Liver (tissue), 10 donors: ENCODE measurements at places on chromosomes 7 and 10.

GRCh38 chr7:27605283-27605682, 57.4 kb downstream of the HIBADH start:
- no peak for DNase-seq

- no peak for DNase-seq
Measured at GRCh38 chr7:65004575-65004974, 1.9 kb downstream of the ERV3-1 start.

GRCh38 chr7:126305671-126306070, 947.1 kb downstream of the GRM8 start:
- DNase-seq: no peak

DNA sequence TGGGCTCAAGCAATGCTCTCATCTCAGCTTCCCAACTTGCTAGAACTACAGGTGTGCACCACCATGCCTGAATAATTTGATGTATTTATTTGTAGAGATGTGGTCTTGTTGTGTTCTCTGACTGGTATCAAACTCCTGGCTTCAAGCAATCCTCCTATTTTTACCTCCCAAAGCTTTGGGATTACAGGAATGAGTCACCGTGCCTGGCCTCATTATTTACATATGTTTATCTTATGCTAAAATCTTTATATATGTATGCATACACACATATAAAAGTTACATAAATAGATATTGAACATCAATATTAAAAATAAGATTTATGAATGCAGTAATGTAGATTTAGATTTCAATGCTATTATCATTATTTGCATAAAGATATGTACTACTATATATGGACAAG, 1634.5 kb upstream of the LRRTM3 start:
- DNase-seq: no peak

DNA sequence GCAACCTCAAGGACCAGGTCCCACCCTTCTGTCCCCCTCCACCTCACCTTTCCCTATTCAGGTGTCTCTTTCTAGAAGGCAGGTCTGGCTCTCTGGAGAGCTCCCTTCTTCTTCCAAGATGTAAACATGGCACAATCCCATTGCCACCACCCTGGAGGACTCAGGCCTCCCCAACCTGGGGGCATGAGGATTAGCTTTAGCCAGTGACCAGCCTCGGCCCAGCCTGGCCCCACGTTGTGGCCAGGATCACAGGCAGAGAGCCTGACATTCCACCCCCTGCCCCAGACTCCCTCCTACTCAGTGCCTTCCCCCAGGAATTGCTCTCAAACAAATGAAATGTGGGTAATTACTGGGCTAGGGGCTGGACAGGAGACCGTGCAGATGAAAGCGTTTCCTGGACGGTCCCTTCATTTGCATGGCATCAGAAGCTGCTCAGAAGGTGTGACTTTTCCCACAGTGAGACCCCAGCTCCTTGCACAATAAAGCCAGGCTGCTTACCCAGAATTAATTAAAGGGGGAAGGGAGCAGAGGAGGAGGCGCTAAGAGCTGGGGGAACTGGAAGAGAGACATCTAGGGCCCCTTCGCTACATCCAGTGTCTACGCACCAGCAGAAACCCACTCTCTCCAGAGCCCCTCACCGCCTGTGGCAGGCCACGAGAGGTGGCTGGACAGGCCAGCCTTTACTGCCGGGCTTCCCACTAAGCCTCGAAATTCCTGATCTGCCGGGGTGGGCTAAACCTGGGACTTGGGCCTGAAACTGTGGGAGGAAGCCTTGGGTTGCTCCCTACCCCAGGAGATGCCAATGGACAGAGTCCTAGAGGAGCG, 7.7 kb downstream of the FGF8 start:
- no peak for DNase-seq

DNA sequence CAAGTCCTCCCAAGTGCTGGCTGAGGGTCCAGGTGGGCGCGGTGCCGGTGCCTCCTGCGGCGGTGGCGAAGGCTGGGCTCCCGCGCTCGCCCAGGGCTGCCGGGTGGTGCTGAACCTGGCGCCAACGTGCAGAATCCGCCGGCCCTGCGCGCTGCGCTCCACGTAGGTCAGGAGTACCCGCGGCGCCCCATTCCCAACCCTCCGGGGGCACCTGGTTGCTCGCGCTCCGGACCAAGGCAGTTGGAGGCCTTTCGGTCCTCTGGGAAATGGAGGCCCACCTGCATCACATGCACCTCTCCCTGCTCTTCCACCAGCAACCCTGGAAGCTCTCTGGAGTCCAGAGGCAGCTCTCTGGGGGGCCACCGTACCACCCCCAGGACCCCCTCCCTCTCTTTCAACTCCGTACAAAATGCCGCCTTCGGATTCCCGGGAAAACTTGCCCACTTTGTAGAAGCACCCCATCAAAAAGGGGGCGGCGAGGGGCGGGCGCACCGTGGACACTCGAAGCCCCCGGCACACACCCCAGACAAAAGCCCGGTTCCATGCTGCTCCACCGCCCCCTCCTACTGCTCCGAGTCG, 745 bp downstream of the SLC16A9 start:
- DNase-seq: peak; percentile 46

DNA sequence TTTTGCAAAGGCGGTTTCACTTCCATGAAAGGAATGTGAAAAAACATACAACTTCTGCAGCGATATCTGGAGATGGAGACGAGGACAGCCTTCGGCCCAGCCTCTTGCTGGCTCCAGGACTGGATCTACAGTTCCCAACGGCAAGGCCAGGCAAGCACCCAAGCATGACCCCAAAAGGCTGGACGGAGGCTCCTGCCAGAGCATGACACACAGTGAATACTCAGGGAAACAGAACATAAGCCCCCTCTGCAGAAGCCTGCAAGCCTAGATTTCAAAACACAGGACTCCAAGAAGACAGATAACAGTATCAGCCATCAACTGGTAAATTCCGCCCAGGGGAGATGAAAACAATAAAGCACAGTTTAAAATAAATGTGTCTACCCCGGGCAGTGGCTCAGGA, 3.3 kb upstream of the LRRC27 start:
- DNase-seq: no peak

GRCh38 chr7:116809636-116810266, 52.6 kb upstream of the CAPZA2 start:
- DNase-seq: no peak

DNA sequence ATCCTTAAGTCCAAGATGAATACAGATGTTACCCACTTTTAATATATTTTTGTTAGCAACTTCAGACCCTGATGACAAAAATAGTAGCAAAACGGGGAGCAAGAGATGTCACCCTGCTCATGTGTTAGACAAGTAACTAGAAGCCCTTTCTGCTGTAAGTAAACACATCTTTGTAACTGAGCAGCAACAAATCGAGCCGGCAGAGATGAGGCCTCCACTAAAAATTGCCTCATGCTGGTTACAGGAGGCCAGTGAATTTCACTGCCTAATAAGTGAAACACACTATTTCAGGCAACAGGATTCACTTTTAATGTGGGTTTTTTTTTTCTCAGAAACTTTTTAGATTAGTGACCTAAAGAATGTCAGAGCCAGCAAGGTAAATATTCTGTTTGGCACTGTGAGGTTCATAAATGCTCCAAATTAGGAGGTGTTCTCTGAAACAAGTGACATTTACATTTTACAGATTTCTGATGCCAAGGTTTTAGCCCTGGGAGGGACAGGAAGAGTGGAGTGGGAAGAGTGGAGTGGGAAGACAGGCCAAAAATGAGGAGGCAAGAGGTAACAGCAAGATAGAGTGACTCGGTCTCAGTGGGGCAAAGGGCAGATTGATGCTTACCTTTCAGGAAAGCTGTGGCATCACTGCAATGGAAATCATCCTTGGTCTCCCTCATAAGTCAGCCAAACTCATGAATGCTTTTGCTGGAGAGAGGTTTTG, 53.6 kb upstream of the LRRC17 start:
- DNase-seq: no peak

DNA sequence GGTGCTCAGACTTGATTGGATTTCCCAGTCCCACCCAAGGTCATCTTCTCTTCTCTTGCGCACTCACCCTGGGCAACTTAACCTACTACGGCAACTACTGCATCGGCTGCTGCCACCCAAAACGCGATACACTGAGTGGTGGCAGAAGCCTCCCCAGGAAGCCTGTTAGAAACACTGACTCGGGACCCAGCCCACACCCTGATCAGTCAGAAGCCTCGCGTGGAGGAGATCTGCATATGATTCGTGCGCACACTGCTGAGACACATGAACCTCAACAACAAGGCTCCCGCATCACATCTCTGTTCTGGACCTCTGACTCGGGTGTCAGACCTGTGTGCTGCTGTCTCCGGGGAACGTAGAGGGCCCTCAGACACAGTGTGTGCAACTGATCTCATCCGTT, 419.5 kb downstream of the PAXIP1 start:
- DNase-seq: no peak

DNA sequence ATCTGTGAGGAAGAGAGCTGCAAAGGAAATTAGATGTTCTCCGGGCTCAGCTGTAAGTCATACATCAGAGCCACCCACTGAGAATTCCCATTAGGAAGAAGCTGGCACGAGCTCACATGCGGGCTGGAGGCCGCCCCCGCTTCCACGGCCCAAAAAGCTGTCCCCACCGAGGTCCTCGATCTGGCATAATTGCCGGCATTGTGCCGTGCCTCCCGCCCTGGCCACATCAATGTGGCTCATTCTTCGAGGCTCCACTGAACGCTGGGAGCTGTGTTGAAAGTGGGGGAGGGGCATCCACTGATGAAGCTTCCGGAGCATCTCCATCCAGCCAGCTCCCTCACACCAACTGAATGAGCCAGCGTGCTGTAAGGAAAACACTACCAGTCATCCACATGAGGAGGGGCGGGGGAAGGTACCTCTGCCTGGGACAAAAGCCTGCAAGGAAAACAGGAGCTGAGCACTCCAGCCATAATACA, 173.1 kb downstream of the PTPRN2 start:
- DNase-seq: no peak

DNA sequence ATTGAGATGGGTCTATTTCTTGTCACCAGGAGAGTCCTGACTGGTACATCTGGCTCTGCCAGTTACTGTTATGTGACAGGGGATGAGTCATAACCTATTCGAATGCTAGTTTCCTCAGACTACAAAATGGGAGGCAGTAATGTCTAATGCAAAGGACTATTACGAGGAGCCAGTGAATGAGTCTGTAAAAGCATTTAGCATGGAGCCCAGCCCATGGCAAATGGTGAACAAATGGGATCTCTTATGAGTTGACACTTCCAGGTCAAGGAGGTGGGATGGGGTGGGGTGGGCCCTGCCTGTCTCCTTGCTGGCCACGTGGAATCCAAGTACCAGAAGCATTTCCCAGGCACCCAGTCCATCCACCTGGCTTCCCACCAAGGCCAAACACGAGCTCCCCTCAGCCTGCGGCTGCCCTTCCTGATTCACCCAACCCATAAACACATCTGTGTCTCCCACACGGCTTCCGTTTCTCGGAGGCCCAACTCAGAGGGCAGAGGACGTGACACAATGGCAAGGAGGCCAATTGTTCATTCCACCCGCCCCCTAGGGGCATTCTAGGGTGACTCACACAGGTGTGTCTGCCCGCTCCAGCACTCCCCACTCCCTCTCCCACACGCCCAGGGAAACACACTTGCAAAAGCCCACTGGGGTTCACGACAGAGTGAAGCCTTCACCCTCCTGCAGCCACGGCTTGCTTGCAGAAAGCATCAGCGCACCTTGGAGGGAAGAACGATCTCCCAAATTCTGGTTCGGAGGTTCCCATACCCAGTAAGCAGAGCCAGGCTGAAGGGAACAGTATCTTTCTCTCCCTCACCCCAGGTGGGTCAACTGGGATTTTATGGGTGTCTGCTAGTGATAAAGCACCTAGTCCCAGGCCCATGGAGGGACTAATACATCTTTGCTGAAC, 109.8 kb downstream of the SH3PXD2A start:
- DNase-seq: no peak

DNA sequence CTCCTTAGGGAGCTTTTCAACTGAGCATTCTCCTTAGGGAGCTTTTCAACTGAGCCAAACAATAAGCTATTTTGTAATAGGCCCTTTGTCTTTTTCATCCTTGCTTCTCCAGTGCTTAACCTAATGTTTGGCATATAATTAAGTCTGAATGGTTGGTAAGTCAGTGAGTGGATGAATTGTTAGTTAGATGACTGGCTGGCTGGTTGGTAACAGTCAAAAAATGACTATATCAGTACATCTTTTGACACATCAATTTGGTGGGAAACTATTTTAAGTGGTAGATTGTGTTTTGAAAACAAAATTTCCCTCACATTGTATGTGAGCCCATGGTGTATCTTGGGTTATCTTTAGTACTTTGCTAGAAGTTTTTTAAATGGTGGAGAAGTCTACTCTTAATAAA, 16.4 kb downstream of the ING3 start:
- no peak for DNase-seq

DNA sequence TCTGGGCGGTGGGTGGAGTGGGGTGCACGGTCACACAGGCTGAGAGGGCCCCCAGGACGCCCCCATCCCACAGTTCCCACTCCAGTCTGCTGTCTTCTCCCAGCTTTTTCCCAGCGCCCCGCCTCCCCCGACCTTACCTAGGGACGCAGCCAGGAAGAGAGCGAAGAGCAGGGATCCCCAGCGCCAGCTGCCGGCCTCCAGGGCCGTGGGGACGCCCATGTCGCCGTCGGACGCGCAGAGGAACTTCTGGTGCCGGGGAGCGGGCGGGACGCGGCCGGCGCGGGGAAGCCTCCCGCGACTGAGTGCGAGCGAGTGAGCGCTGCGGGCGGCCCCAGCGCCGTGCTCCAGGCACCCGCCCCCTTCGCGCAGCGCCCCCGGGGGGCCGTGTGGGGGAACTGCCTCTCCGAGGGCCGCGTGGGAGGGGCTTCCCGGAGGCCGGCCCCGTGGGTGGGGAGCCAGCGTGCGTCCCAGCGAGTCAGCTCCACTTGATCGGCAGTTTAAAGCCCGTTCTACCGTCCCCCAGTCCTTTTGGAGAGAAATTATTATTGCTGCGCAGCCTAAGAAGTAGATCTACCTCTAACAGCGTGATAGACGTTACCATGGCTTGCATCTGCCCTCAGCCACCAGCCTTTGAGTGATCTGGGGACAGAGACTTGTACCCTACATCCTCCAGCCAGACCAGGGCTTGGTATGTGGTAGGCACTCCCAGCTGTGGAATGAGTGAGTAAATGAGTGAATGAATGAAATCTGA, at the start of gene VSIR:
TSS of gene VSIR (minus strand) at position 300 of the 751 bp plus-strand sequence. CDS start at position 219, 81 bp downstream.
- DNase-seq: peak; percentile 94

GRCh38 chr10:132036153-132036886, 29.4 kb upstream of the JAKMIP3 start:
- no peak for DNase-seq

GRCh38 chr10:34305189-34305588, 509.9 kb downstream of the PARD3 start:
- DNase-seq: no peak

DNA sequence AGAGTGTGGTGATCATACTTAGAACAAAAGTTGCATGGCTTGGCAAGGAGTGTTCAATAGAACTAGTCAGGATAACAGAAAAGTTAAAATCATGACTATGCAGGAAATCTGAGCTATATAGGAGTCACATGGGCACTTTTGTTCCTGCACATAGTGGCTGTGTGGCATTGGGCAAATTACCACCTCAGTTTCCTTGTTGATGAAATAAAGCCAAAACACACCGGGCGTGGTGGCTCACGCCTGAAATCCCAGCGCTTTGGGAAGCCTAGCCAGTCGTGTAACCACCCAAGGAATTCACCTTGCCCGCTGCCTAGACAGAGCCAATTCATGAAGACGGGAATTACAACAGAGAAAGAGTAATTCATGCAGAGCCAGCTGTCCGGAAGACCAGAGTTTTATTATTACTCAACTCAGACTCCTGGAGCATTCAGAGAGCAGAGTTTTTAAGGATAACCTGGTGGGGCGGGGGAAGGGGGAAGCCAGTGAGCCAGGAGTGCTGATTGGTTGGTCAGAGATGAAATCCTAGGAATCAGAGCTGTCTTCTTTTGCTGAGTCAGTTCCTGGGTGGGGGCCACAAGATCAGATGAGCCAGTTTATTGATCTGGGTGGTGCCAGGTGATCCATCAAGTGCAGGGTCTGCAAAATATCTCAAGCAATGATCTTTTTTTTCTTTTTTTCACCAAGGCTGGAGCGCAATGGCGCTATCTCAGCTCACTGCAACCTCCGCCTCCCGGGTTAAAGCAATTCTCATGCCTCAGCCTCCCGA, 6.4 kb upstream of the MKRN1 start:
- DNase-seq: no peak
